ENCODE measurements at places on chromosomes 1 and 21.
A peak's percentile ranks its signal among the peaks of the same experiment; 100 is the strongest.

DNA sequence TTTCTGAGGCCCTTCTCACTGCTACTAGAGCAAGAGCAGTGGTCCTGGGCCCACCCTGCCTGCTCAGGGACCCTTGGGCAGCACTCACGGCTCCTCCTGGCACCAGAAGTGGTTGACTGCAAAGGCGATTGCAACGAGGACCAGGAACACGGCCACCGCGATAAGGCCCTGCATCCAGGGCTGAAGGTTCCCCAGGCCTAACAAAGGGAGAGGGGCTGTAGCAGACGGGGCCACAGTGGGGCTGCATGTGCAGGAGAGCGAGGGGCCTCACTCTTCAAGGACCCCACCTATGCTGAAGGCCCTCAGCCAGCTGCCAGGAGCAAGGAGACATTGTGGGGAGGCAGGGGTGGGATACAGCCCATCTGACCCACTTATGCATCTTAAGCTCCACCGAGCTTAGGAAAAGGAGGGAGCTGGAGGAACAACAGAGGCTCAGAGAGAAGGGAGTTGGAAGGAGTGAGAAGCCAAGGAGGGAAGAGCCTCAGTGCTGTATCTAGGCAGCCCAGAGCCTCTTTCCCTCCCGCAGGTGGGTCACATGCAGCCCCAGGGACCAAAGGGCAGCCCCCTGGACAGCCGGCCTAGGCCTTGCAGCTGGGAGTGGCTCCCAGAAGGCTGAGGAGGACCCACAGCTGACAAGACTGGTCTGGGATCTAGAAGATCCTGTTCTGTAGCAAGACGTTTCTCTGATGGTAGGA is 2.5 kb downstream of the PDZK1IP1 start:
- DNase-seq, result peak; percentile 8

- no peak for DNase-seq
Measured at GRCh38 chr1:22892789-22893188, 79.9 kb downstream of the LACTBL1 start.

DNA sequence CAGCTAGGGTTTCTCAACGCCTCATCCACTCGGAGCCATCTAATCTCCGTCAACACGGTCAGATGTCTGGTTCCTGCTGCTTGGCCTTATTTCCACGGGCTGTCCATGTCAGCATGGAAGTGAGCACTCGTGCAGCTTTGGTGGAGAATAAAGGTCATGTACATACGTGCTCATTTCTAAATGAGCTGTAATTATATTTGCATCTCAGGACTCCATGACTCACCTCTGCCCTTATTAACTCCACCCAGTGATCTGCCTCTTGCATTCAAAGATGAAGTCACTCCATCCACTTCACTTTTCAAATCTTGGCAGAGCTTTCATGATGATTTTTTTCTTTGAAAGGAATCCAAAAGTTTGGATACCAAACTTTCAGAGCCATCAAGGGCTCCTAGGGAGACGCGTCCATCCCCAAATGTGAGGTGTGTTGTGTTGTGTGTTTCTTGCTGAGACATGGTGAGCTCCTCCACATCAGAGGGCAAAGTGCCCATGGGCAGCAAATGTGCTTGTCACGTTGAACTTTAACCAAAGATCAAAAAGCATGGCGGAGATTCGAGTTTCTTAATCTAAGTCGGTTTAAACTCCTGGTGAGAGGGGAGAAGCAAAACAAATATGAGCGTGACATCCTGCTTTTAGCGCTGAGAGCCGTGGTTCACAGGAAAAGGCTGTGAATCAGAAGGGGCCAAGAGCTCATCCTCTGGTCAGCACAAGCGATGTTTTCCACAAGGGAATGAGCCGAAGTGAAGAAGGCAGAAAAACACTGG is 68.6 kb upstream of the ERRFI1 start:
- no peak for DNase-seq

DNA sequence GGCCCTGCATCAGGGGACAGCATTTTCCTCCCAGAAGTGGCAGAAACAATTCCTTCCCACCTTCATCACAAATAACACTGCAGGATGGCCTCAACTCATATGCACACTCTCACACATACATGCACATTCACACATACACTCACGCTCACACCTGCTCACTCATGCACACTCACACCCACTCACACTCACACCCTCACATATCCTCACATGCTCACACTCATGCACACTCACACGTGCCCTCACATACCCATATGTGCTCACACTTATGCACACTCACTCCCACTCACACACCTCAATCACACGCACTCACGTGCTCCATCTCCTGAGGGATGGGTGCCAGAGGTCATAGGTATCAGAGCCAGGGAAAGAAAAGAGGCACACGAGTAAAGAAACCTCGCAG is 77.1 kb downstream of the NFASC start:
- DNase-seq, result no peak

DNA sequence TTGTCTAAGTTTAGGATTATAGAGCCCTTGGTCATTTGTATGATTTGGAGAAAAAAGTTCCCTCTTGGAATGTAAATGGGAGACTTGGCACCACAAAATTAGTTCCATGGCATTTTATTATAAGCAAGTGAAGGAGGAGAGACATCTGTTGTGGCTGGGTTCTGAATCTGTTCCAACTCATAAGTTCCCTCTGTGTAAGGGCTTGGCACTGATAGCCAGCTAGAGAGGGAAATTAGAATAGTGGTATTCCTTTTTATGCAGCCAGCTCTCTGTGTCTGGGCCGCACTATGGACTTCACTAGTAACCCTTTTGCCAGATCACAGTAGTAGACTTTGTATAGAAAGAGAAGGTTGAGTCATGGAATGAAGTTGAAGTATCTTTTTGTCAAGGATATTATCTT is 31.1 kb downstream of the GNAI3 start:
- no peak for DNase-seq

Data from D341Med (cell line).